Kidney capillary endothelial cell (primary cell): ENCODE measurements at places on chromosomes 6 and 20.

DNA sequence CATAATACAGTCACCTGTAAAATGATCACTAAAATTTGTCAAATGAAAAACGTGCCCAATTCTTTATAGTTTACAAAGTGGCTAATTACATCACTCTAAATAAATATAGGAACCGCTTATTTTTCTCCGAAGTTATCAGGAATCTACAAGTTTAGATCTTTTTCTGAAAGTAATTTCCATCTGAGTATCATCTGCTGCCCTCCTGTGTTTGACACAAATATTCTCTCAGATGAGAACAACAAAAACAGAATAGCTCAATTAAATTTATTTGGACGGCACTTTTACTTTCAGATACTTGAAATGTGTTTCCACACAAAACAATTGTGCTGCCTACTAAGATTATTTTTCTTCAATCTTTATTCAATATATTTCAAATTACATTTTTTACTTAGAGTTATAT, 5.0 kb downstream of the SF3B5 start:
- no peak for DNase-seq

DNA sequence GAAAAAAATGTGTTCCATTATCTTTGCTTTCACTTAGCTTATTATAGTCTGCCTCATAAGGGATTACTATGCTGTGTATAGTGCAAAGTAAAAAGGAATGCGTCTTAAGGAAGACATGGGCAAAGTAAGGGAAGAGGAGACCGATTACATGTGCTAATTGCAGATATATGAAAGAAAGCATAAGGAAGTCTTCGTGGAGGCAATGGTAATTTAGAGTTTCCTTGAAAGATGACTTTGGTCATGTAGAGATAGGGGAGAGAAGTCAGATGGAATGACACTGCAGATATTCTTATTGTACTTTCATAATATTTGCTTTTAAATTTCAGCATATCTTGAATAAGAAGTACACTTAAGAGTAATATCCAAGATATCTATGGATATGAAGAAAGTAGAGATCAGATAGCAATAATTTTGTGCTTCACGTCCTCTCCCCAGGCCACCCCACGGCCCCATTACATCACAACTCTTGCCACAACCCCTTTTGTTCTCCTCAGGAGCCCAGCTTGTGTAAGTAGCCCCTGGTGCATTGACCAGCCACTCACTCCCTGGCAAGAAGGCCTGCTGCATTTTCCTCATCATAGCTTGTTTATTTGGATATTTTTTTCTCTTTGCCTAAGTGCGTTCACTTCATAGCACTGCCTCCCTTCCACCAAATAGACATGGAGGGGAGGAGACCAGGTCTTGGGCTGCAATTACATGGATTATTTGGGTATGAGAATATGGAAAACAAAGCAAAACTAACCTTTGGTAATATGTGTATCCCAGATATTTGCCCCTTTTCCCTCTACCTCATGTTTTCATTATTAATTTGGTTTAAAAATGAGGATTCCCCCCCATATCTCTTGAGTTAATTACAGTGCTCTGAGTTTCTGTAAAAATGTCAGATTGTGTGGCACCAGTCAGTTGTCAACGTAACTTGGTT, 30.7 kb upstream of the COL10A1 start:
- no peak for DNase-seq

DNA sequence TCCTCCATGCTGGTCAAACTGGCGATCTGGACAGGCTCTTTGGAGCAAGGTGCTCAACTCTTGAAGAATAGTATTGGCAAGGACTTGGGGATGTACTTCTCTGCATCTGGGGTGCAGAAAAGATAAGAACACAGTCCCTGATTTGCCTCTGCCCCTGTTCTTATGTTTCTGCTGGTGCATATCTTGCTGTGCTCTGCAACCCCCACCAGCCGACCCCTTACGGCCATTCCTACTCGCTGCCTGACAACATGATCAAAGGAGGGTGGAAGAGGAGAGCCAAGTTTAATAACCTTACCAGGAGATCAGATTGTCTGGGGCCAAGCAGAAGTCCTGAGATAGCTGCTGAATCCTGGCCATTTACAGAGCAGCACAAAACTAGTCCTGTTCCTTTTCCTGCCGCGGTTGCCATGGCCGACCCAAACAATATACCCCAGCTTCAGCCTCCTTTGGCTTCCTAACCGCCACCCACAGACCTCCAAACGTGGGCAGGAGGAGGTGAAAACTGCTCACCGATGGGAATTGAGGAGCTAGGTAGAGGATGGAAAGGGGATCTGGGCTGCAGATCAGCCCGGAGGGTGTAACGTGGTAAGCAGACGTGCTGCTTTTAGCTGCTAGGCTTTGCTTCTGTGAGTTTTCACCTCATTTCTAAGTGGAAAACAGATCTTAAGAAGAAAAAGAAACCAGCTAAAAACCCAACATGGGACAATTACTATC, 60.9 kb downstream of the ATXN1 start:
- DNase-seq, result no peak

GRCh38 chr6:89492025-89492640, 59.2 kb downstream of the ANKRD6 start:
- DNase-seq, result no peak

GRCh38 chr6:36570264-36570663, 23.0 kb upstream of the STK38 start:
- DNase-seq, result no peak

- no peak for DNase-seq
Observed at GRCh38 chr6:86712039-86712438, 225.3 kb upstream of the HTR1E start.
